Glutamatergic neuron (in vitro differentiated cells): ENCODE measurements at places on chromosomes 7 and 10. TPM values are rescaled to one million over a fixed set of nuclear protein-coding genes. Genes with fewer than 3 reads are reported as not detected.

GRCh38 chr10:17109475-17110207 is 20.0 kb downstream of the CUBN start:
- DNase-seq = no peak

DNA sequence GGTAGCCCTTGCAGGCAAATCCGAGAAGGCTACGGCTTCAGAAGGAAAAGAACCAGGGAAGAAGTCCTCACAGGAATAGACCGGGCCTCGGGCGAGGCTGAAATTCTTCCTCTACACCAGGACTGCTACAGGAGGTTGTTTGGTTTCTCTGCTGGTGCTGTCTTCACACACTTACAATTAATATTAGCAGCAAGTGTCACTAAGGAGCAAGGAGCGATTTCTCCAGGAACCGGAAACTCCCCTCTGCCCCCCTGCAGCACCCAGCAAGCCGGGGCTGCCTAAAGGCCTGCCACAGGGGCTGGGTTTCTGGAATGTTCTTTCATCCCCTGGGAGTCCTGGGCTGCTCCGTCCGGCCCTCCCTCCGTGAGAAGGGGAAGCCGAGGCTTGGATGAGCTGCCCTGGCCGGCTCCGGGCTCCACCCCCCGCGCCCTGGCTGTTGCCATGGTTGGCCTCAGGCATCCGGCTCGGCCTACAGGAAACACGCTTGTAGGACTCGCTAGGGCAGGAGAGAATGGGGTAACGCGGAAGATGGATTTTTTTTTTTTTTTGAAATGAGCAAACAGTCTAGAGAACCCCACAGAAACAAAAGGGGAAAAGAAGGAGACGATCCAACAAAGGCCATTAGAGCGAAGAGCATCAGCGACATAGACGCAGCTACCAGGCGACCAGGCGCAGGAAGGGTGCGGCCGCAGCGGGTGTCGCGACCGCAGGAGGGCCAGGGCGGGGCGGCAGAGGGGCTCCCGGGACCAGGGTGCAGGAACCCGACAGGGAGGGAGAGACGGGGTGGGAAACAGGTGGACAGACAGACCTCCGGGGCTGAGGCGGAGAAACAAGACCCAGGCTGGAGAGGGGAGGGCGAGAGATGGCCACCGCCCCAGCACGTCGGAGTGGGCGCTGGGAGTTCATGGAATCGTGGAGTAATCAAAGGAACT is 33.0 kb downstream of the EN2 start:
- peak; percentile 70 for DNase-seq

DNA sequence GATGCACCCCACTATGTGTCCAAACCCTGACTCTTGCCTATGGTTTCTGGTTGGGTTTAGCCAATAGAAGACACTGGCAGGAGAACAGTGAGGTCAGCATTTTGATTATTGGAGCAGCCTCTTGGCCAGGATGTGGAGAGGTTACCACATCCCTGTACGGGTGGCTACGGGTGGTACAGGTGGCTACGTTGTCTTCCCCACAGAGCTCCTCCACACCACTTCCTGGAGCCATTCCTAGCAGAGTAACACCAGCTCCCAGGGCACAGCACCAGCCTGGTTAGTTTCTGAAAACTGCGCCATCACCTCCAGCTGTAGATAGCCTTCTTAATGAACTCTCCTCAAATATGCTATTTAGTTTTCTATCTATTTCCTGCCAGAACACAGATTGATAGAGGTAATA is 445.2 kb downstream of the INHBA start:
- DNase-seq = no peak

GRCh38 chr10:124287791-124288190 is 130.9 kb downstream of the OAT start:
- no peak for DNase-seq

- no peak for DNase-seq
Observed at GRCh38 chr10:118621304-118621942, 26.0 kb upstream of the PRLHR start.

- no peak for DNase-seq
Observed at GRCh38 chr10:44264244-44264643, 120.7 kb downstream of the CXCL12 start.

DNA sequence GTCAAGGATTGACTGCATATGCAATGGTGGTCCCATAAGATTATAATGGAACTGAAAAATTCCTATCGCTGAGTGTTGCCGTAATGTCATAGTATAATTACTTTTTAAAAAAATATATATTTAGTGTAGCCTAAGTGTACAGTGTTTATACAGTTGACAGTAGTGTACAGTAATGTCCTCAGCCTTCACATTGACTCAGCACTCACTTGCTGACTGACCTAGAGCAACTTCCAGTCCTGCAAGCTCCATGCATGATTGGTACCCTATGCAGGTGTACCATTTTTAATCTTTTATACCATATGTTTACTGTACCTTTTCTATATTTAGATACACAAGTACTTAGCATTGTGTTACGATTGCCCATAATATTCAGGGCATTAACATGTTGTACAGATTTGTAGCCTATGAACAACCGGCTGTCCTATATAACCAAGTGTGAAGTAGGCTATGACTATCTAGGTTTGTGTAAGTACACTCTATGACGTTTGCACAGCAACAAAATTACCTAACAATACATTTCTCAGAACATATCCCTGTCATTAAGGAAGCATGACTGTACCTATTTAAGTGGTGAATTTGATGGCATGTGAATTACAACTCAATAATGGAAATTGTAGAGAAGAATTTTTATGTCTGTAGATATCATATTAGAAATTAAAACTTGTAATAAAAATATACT is 40.9 kb downstream of the CCNY start:
- DNase-seq = no peak

DNA sequence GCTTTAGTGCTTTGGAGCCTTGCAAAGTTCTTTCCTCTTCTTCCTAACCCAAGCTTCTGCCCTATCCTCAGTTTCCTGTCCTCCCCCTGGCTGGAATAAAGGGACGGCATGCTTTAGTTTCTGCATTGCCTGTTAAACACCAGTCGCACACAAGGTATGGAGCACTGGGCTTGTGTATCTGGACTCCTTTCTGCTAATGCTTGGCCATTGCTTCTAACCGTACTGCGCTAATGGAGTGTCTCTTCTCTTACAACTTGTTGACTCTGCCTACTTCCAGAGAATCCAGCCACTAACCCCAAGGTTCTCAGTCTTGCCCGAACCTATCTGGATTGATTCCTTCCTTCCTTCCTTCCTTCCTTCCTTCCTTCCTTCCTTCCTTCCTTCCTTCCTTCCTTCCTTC is 120.6 kb downstream of the REEP3 start:
- no peak for DNase-seq

DNA sequence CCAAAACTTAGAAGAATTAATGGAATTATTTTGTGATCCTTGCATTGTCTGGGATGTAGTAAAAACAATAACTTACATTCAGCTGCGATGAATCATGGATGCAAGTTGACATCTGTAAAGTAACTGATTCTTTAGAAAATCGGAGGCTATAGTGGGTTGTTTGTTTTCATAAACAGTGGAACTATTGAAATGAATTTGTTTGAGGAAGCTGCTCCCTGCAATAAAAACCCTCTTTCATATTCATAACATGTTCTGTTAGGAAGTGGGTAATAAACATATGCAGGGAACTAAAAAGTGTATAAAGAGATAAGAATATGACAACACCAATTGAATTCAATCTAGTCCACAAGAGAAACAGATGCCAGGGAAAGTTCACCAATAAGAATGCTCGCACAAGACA is 53.6 kb downstream of the AGMO start:
- no peak for DNase-seq

The H2BK1 gene
- not detected for total RNA-seq

The TFR2 gene
- total RNA-seq = 5.1 TPM

The CDH23 gene
- total RNA-seq = 2.0 TPM

The GIMAP2 gene
- total RNA-seq = not detected

The TEX47 gene
- total RNA-seq = not detected
